ENCODE measurements at places on chromosomes 11 and 22. TPM values are rescaled to one million over a fixed set of nuclear protein-coding genes. Genes with fewer than 3 reads are reported as not detected.

- DNase-seq = no peak
These were observed 24.0 kb upstream of the MALAT1 start for GRCh38 chr11:65474864-65475263.

- no peak for DNase-seq
These were observed 4.2 kb downstream of the ELF5 start for GRCh38 chr11:34509336-34509876.

DNA sequence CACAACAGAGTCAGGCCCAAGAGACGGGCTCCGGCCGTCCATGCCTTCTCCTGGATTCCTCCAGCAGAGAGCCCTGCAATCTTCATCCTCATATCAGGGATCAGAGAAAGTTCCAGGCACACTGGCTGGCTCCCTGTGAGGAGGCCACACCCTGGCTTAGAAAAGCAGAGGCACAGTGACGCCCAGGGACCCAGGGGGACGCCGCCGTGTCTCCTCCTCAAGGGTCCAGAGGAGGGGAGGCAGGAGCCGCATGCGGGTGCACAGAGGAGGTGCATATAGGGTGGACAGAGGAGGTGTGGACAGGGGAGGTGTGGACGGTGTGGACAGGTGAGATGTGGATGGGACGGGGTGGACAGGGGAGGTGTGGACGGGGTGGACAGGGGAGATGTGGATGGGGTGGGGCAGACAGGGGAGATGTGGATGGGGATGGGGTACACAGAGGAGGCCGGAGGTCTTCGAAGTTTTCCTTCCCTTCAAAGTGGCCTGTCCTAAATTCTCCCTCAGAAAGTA is 1521.9 kb downstream of the BRD1 start:
- no peak for DNase-seq

DNA sequence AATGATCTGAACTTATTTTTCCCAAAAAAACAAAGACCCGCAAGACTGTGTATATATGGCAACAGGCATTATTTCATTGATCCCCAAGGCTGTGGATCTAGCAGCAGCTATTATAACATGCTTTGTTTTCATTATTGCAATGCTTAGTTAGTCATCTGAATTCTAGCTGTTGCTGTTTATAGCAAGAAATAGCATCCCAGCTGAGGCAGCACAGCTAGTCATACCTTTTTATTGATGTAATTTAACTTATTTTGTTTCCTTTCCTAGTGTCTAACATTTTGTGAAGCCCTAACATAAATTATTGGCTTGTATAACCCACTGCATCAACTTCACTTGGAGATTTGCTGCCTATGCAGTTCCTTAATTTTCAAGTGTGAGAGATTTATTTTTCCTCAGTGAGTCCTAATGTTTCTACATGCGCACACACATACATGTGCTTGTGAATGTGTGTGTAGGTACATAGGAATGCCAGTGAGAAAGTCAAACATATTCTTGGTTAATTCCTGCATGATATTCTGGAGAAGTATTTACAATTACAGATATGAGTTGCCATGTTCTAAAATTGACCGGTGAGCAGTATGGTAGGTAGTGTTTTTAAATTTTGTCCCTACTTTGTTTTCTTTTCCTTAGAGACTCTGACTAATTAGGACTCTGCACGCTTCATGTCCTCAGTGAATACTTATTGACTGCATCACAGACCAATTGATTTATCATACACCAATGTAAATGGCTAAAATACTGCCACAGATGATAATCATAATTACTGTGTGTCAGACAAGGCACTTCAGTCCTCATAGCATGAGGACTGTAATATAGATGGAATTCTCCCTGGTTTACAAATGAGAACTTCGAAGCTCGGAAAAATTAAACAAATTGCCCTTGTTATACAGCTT is 119.3 kb downstream of the WNT11 start:
- no peak for DNase-seq

GRCh38 chr11:124199702-124200101 is 16.6 kb downstream of the OR10D3 start:
- no peak for DNase-seq

- no peak for DNase-seq
These were observed 10.1 kb downstream of the POLR3H start for GRCh38 chr22:41534219-41534618.

GRCh38 chr11:96215110-96215782 is 127.7 kb downstream of the MAML2 start:
- no peak for DNase-seq

DNA sequence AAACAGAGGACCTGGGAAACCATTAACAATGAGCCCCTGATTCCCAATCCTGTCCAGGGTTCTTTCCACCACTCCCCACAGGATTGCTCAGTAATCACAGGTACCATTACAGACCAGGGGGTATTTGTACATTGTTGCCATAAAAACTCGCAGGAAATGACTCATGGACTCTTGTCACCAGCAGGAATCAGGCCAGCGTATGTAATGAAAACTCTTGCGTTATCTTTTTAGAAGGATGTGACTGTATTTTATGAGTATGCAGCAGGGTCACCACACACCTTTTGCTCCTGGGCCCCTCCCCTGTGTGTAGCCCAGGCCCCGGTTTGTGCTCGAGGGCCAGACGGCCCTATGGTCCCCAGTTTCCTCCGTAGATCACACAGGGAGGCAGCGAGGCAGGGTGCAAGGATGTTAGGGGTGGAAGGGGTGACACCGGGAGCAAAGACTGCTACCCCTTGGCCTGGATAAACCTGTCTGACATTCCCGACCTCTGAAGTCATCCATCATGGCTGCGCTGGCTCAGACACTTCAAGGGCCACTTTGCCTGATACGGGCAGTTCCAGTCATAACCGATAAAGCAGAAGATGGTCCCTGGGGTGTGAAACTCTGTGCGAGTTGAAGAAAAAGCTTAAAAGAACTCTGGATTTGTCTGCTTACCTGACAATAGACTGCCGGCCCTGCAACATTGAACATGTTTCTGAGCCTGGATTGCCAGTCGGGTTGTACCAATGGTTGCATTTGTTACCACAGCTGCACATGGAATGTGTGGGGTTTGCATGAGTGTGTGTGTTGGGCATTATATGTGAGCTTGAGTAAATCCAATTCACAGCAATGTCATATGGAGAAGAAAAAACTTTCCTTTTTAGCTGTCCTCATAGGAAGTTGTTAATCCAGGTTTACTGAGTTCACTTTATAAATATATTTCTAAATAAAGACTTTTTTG is 56.9 kb downstream of the MICAL2 start:
- DNase-seq = peak; percentile 89

DNA sequence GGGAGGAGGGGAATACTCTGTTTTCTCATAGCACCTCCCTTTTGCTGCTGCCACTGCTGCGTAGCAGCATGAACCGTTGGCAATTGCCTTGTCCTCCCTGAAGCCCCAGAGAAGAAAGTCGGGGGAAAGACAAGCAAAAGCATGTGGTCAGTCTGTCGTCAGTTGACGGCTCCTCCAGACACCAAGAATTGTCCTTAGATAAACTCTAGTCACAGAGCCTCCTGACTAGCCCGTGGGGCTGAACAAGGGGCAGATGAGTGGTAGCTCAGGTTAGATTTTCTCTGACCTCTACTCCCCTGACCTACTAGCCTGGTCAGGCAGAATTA is 126.4 kb upstream of the HSD17B12 start:
- DNase-seq = no peak

GRCh38 chr11:20249796-20250195 is 89.5 kb upstream of the DBX1 start:
- no peak for DNase-seq

DNA sequence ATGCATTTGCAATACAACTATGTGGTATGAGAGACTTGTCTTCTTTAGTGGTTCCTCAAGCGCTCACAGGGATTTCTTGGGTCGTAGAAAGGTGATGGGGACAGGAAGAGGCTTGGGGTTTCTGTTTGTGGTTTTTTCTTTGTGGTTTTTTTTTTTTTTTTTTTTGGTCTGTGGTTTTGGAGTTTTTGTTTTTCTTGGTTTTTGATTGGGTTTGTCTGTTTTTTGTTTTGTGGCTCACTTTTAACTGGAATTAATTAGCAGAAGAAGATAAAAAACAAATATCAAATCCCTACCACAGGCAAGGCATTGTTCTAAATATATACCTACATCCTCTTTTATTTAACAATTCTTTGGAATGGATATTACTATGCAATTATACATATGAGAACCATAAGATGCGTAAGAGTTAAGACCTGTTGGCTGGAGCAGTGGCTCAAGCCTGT is 5.5 kb downstream of the TTC28 start:
- no peak for DNase-seq

DNA sequence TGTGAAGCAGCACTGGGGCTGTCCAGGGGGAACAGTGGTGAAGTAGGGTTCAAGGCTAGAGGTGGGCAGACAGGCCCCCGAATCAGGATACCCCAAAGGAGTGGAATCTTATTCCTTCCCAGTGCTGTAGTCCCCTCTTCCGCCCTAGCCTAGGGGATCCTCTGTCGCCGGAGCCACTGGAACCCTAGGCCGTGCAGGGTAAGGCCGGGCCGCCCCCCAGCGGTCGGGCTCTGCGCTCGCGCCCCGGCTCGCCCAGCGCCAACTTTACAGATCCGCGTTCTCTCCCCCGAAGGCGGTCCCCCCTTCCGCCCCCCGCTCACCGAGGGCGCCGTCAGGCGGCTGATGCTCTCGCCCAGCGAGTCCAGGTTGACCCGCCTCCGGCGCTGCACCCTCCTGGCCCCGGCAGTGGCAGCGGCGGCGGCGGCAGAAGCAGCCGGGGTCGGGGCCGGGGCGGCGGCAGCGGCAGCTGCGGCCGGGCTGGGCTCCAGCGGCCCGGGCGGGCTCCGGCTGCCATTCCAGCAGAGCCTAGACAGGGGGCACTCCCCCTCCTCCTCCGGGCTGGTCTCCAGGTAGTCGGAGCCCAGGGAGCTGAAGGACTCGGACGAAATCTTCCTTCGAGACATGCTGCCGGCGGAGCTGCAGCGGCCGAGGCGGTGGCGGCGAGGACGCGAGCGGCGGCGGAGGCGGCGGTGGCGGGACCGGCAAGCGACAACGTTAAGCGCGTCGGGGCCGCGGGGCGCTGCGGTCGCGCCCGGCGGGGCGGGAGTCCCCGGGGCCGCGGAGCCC is 650 bp downstream of the GUCY1A2 start:
- DNase-seq = no peak

GRCh38 chr11:122207921-122208764 is 92.1 kb upstream of the BLID start:
- no peak for DNase-seq

- no peak for DNase-seq
These were observed 30.5 kb downstream of the CDPF1 start for GRCh38 chr22:46219636-46220035.

DNA sequence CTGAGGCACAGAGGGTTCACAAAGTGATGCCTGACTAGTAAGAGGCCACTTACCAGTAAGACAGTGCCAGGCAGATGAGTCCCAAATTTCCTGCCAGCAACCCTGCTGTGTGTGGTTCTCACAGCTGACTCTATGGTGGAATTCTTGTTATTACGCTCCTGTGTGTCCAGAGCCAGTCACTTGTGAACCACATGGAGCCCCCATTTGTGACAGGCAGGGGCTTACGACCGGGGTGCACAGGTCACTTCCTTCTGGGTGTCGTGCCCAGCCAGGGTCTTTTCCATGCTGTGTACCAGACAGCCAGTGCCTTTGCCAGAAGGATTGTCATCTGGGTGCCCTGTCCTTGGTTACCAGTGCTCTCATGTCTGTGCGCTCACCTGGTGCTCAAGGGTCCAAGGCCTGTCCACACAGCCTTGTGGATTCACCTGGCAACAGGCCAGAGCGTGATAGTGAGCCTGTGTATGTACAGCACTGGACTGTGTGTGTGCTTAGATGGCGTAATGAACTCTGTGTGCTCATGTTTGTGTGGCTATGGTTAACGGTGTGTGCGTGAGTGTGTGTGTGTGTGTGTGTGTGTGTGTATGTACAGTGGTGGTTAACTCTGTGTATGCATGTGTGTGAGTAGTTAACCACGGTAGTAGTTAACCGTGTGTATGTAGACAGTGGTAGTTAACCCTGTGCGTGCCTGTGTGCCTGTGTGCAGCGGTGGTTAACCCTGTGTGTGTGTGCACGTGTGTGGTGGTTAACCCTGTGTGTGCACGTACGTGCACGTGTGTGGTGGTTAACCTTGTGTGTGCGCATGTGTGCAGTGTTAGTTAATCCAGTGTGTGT is 18.6 kb downstream of the GRAMD4 start:
- no peak for DNase-seq

DNA sequence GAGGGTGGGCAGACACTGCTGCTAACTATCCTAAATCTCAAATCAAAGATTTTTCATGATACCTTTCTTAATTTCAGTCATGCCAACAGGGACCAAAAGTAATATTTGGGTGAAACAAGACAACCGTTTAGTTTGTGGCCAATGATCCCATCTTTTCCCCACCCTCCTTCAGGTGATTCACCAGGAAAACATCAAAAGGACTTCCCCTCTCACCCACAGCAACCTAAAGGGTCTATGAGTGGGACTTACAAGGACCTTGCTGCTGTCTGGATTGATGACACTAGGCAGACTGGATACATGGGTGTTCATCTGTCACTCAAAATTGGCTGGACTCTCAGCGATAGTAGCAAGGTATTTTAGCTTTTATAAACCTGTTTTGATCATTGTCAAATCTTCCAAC is 62.0 kb upstream of the ZC3H12C start:
- DNase-seq = no peak

Gene TMPRSS6
- not detected for total RNA-seq

Gene OSBP2
- total RNA-seq = 5.9 TPM

DNA sequence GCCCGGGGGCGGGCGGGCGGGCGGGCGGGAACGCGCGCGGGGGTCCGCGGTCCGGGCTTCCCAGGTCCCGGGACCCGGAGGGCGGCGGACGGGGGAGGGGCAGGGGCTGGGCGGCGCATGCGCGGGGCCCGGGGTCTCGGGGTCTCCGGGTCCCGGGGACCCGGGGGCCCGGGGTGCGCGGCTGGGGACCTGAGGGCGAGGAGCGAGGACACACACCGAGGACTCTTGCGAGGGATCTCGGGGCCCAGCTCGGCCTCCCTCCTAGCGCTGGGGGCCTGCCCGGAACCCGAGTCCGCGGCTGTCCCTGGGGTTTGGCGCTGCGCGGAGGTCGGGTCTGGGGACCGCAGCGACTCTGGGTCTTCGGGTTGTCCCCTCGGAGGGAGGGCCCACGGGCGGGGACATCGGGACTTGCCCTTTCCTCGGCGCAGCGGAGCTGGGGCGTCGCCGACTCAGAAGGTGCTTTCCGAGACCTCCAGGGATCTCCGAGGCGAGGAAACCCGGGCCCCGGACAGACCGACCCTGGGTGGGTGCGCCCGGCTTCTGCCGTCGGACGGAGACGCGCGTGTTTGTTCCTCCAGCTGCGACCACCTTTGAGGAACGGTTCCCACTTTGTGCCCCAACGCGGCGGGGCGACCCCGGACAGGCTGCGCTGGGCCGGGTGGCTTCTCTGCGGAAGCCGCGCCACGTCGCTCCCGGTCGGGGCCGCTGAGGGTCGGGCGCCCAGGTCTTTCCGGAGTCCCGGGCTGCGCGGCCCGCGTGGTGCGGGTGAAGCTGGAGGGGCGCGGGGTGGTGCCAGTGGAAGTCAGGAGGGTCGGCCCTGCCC is 540 bp downstream of the PPARA start:
- DNase-seq = no peak
